ENCODE measurements at places on chromosomes 12 and 14.

DNA sequence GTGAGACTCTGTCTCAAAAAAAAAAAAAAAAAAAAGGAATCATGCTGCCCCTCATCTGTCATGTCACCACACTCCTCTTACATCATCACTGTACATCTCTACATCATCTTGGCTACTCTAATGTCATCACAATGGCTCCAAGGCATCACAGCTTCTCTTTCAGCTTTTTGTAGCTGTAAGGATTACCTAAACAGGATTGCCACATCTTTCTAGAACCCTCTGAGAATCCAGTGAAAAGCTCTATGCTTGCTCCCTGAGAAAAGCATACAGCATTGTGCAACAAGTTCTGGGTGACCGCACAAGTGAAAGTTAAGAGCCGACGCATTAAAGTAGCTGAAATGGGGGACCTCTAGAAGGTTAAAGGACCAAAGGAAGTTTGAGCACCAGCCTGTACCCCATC lies 272.5 kb downstream of the C12orf50 start:
- DNase-seq: no peak

DNA sequence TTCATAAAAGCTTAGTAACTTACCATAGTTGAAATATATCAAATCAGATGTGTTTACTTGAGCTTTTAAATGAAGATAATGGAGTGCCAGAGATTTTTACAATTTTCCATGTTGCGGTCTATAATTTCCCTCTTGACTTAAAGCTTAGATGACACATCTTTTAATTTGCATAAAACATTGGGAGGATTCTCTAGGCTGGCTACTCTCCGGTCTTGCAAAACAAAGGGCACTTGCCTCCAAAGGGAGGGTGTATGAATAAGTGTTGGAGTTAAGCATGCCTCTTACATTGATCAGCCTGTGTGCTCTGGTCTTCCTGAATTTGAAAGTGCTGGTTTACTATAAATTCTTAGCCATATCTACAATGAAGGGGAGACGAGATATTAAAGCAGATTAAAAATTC lies 336.4 kb upstream of the NAV3 start:
- no peak for DNase-seq

- DNase-seq: no peak
Measured at GRCh38 chr14:34965912-34966311, 16.9 kb upstream of the SRP54 start.

DNA sequence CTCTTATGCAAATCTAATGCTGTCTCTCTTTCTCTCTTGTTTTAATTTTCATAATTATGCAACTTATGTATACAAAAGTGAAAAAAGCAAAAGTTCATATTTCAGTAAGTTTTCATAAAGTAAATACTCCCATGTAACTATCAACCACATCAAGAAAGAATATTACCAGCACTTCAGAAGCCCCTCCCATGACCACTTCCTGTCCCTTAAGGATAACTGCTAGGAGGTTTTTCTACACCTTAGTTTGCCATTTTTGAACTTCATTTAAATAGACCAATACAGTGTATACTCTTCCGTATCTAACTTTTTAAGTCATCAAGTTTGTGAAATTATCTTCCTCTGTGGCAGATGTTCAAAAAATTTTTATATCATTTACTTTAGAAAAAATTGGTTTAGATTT lies 547 bp upstream of the OR4K15 start:
- no peak for DNase-seq

DNA sequence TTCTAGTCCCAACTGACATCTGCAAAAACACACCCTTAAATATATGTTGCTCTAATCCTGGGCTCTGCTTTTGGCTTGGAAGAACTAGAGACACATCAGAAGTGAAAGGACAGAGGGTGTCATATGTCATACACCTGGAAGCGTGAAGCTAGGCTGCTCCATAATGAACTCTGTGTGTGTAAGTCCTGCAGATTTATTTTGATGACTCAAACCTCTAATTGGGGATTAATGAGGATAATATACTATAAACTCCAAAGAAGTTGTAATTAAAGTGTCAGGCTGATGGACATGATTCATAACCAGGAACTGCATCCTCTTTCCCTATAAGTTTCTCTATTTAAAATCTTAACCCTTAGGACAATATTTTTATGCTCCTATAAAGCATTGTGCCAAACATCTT lies 4.4 kb upstream of the KCNK10 start:
- no peak for DNase-seq

DNA sequence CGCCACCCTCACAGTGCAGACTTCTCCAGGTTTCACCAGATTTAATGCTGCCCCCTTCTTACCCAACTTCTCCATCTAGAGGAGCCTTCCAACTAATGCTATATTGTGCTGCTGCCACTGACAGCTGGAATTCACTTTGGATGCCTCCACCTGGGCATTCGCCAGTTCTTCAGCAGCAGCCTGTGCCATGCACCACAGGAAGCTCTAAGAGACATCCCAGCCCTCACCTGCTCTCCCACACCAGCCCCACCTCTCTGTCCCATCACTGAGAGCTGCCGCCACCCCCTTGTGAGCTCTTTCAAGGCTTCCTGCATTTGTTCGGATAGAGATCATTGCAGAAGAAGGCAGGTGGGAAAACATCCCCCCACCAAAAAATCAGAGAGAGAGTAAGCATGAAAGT lies 4.6 kb upstream of the KRT2 start:
- DNase-seq: no peak

- DNase-seq: no peak
Measured at GRCh38 chr12:43132291-43132690, 419.7 kb downstream of the ADAMTS20 start.
